ENCODE measurements at places on chromosomes 5 and 9. TPM values are rescaled to one million over a fixed set of nuclear protein-coding genes. Genes with fewer than 3 reads are reported as not detected.

PCDHB11 gene
- 0.13 TPM for total RNA-seq

UNC5A gene
- 0.26 TPM for total RNA-seq

CNTFR gene
- total RNA-seq, result not detected

SYK gene
- 0.13 TPM for total RNA-seq

AQP3 gene
- 0.25 TPM for total RNA-seq

SLC46A2 gene
- not detected for total RNA-seq

OR1J1 gene
- total RNA-seq, result not detected

FNIP1 gene
- 33.4 TPM for total RNA-seq

PRELID2 gene
- total RNA-seq, result 23.2 TPM

CDKN2B gene
- 9.9 TPM for total RNA-seq

OBP2B gene
- not detected for total RNA-seq

OLFML2A gene
- total RNA-seq, result 2.3 TPM

SLC45A2 gene
- under 0.01 TPM for total RNA-seq

ACTBL2 gene
- total RNA-seq, result not detected

EGFLAM gene
- 0.13 TPM for total RNA-seq

FGFR4 gene
- 2.4 TPM for total RNA-seq

CFAP90 gene
- total RNA-seq, result not detected

BAAT gene
- not detected for total RNA-seq

PCA3 gene
- total RNA-seq, result 0.25 TPM

HK3 gene
- not detected for total RNA-seq

RPP25L gene
- total RNA-seq, result 17.7 TPM

ALDH1A1 gene
- total RNA-seq, result 2,886 TPM

C5orf63 gene
- 1.2 TPM for total RNA-seq

SYNPO gene
- 12.3 TPM for total RNA-seq

ANGPTL2 gene
- 7.7 TPM for total RNA-seq

UHRF2 gene
- 59.8 TPM for total RNA-seq

PDE6A gene
- total RNA-seq, result under 0.01 TPM

ESM1 gene
- total RNA-seq, result 73.0 TPM

PCDHGC4 gene
- total RNA-seq, result 0.89 TPM

LOX gene
- total RNA-seq, result 52.9 TPM

SIT1 gene
- total RNA-seq, result not detected

MORN5 gene
- total RNA-seq, result not detected

TRPM3 gene
- 0.13 TPM for total RNA-seq

NUTM2G gene
- not detected for total RNA-seq

TERT gene
- not detected for total RNA-seq

STPG3 gene
- total RNA-seq, result not detected

SPATA31A7 gene
- not detected for total RNA-seq

SLC25A2 gene
- total RNA-seq, result under 0.01 TPM

ANKRD31 gene
- total RNA-seq, result under 0.01 TPM

OLFM1 gene
- 16.2 TPM for total RNA-seq

BTNL9 gene
- total RNA-seq, result under 0.01 TPM

SLC36A2 gene
- not detected for total RNA-seq

SLC28A3 gene
- total RNA-seq, result not detected

AK8 gene
- 0.13 TPM for total RNA-seq

DYNC2I2 gene
- 54.9 TPM for total RNA-seq
